ENCODE measurements at places on chromosomes 7 and 10.
A peak's percentile ranks its signal among the peaks of the same experiment; 100 is the strongest.

DNA sequence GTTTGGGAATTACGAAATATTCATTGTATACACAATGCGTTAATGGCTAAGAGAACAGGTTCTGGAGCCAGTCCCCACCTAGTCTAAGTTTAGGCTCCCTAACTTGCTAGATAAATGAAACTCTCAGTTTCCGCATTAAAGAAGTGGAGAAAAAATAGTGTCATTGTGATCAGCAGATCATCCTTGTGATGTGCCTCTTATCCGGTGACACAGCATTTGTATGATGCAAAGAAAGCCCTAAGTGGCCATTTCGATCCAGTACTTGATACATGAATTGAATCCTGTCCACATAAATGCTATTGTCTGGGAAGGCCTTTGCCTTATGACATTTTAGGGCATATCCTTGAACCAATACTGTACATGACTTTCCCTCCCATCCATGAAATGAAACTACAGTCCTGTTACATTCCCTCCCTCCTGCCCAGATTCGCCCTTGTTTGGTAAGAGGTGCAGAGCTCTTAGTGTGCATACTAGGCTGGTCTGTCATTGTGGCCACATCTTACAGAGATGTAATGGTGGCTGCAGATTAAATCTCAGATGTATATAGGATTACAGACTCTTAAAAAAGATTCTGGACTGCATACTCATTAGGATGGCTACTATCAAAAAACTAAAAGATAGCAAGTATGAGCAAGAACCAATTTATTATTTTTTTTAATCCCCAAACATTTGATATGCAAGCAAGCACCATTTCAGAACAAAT is 80.9 kb downstream of the LRRC4 start:
- no peak for DNase-seq

DNA sequence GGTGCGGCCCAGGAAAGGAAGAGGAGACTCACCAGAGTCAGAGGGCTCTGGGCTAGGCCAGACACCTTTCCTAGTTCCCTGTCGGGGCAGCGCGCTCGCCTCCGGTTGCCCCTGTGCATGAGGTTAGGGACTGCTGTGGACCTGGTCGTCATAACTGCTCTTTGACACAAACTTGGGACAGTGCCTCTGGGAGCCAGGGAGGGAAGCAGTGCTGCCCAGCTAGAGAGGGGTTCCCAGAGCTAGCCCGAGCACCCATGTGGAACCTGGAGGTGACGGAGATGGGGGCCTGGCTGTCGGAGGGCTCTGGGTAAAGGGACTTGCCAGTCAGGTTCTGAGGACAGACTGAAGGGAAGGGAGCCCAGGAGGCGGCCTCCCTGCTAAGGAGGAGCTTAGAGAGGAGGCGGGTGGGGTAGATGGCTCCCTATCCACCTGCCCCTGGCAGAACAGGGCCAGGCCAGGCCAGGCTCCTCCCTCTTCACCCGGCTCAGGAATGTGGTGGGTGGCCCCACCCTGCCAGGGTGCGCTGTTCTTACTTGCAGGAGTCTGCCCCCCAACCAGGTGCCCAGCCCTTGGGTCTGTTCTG is 29.7 kb downstream of the AGAP3 start:
- no peak for DNase-seq

DNA sequence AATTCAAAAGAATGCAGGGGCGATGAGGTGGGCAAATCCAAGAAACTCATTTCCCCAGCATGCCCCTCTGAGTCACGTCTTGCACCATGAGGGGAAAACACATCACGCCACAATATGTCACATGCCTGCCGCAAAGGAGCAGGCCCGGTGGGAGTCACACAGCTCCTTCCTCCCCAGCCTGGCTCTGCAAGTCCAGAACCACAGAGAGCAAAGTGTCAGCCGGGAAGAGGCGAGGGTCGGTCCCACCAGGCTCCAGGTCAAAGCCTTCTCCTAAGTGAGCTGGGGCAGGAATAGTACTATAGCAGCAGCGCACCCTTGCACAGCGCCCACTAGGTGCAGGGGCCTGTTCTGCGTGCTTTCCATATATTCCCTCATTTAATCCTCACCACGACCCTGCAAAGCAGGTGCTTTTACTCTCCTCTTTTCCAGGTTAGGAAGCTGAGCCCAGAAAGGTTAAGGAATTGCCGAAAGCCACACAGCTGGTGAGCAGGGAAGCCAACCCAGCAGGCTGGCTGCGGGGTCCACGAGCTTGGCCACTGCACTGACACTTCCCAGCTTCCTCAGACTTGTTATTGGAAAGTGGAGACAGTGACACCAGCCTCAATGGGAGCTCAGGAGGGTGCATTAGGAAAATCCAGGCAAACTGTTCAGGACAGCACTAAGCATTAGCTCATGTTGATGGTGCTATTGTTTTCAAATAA is 94.0 kb upstream of the ZMIZ1 start:
- DNase-seq, result peak; percentile 19

- DNase-seq, result no peak
Observed at GRCh38 chr10:7523656-7524055, 112.8 kb upstream of the SFMBT2 start.

DNA sequence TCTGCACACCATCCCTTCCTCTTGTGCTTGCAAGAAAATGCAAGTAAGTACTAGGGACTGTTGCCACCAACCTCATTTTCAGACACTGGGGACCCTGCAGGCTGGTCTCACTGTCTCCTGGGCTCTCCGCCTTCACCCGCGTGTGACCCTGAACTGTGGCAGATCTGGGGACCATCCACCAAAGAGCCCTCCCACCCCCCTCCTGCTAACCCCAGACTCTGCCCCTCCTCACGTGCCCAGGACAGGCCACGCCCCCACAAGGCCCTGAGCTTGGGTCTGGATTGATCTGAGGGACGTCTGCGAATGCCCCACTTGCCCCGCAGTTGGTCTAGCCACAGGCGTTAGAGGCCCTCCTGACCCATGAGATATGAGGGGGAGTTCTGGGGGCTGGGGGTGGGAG is 8.1 kb downstream of the CNPY1 start:
- DNase-seq, result no peak

DNA sequence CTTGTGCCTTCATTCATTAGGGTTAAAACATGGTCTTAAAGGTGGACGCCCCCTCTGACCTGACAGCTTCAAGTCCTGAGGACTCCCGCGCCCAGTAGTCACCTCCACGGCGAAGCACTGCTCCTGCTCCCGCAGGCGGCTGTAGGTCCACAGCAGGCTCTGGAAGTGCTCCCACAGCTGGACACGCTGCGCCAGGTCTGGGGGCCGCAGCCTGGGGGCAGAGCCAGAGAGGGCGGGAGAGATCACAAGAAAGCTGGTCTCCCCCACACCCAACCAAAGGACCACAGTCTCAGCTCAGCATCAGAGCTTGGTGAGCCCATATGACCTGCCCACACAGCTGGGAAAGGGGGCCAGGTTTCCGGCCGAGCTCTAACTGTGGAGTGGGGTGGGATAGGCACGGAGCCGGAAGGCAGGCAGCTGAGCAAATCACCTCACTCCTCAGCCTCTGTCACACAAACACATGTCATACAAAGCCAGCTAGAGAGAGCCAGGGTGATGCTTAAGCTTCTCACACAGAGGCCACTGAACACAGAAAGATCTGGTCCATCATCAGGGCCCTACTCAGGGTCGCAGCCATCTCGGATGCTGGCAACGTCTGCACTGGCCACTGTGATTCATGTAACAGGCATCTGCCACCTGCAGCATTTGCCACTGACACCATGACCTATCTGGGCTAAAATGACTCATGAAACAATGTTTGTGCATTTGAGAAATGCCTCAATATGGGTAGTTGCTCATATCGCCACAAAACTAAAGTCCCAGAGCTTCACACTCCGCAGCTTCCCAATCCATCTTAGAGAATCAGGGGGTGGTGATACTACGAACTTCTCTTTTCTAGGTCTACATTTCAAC is 12.6 kb downstream of the HPS1 start:
- DNase-seq, result no peak

GRCh38 chr7:29891766-29892165 is 85.5 kb downstream of the WIPF3 start:
- no peak for DNase-seq
